ENCODE measurements at places on chromosomes 4 and X.

GRCh38 chr4:21605006-21605405 is 343.6 kb downstream of the KCNIP4 start:
- DNase-seq = no peak

DNA sequence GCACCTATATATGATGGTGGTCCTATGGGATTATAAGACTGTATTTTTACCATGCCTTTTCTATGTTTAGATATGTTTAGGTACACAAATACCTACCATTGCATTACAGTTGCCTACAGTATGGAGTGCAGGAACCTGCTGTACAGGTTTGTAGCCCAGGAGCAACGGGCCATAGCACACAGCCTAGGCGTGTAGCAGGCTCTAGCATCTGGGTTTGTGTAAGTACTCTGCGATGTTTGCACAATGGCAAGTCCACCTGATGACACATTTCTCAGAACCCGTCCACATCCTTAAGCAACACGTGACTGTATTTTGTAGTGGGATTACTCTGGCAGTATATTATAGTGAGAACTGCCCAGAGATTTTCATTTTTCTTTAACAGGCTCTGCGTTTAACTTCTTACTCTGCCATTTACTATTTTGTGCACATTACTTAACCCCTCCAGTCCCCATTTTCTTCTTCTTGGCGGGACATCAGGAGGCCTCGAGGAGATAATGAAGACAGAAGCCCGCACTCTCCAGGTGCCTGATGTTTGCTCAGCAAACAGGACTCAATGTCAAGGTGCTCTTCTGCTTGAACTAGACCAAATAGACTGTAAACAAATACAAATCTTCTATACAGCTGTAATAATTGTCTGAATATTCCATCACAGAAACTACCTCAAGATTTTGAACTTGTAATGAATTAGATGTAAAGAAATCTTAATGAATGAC is 102.0 kb upstream of the PDLIM3 start:
- no peak for DNase-seq

DNA sequence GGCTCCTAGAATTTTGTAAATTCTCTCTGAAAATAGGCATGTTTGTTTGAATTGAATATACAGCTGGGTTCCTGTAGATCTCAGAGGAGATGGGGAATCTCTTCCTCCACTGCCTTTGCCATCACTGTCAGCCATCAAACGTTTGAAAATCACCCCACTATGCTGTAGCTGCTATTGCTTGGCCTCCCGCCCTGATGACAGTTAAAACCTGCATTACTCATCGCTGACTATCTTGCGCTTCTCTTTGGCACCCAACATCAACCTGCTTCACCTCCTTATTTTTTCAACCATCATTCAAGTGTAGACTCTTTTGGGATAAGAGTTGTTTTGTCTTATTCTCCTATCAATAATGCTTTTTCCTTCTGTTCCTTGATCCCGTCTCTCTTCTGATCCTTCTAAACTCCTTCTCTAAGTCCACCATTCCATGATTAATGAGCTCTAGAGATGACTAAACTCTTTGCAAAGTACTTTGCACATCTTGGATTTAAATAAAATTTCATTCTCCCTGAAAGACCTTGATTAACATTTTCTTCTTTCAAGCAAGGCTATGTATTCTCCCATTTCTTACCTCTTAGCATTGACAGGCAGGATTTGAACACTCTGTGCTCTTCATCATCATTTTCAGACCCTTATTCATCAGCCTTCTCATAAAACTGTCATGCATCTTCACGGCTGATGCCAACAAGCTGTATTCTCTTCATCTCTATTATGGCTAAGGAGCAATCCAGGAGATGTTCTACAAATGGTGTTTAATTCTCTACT is 133.0 kb downstream of the SNCA start:
- DNase-seq = no peak

DNA sequence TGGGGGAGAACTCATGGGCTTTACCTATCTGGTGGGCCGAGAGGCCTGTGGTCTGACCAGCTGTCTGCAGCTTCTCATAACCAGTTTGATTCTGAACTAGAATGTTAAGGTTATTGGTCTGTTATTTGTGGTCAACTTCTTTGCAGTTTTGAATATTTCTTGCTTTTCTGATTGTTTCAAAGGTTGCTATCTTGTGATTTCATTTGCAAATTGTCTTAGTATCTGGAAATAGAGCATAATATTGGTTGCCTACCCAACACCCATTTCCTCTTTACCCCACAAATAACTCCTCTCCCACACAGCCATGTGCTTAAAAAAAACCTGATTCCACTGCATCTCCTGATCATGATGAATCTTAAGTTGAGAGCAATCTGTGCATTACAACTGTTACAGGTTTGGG is 39.1 kb upstream of the BMP2K start:
- DNase-seq = no peak

DNA sequence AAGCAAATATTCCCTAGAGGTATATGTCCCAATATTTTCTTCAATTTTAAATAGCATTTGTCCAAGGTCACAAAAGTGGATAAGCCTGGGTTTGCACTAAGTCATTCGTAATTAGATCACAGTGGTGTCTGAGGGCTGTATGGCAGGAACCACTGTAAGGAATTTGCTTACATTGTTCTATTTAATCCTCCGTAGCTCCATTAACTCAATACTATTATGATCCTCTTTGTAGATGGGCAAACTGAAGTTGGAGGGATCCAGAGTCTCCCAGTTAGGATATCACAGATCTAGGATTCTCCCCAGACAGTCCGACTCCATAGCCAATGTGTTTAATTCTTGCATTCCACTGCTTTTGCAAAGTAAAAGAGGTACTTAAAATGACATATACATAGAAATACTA is 242.7 kb upstream of the DCAF8L1 start:
- peak; percentile 5 for DNase-seq

GRCh38 chrX:132146456-132146855 is 18.6 kb upstream of the FRMD7 start:
- DNase-seq = no peak

DNA sequence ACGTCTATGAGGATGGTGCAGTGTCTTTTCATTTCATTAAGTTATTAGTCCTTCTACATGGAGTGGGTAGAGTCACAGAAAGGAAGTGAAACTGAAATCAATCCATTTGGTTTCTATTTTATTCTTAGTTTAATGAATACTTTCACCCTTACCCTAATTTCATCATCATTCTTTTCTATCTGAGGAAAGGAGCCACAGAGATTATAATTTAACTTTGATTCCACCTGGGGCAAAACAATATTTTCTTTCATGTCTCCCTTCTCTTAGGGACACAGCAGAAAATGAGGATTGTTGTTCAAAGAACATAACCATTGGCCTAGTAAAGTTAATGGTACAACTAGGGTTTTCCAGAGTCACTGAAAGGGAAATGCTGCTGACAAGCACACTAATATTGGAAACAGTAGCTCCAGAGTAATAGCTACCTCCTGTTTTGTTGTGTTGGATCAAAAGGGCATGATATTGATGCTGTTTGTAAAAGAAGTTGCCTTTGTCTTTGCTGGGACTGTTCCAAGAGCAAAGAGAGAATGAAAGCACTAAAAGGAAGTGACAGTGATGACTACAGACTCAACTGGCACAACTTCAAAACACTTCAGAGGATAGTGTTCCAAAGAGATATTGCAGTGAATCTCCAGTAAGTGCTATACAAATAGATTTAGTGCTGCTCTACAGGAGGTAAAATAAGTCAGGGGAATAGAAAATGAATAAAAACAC is 247.1 kb upstream of the PITX2 start:
- no peak for DNase-seq

- DNase-seq = no peak
Observed at GRCh38 chr4:151199319-151200190, 77.4 kb upstream of the PRSS48 start.

DNA sequence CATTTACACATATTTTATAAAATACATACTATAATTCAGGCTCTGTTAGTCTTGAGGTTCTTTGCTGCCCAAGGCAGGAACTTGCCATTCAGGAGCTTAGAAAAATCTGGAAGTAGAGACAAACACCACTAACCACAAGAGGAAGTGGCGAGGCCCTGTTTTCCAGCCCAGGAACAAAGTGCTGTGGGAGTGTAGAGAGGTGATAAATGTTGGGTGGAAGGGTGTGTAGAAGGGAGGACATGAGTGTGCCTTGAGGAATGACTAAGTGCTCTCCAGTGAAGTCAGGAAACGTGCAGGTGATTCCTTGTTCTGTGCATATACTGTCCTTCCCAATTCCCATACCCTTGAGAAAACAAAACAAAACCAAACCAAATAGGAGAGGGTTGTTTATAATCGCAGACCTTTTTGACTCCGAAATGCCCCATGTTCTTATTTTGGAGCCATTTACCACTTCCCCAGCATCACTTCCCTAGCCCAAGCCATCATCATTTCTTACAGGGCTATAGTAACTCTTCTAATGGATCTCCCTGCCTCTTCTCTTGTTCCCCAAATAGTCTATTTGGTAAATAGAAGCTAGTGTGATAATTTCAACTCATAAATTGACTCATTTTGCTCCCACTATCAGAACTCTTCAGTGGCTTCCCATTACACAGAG is 83.2 kb downstream of the GPAT3 start:
- no peak for DNase-seq

DNA sequence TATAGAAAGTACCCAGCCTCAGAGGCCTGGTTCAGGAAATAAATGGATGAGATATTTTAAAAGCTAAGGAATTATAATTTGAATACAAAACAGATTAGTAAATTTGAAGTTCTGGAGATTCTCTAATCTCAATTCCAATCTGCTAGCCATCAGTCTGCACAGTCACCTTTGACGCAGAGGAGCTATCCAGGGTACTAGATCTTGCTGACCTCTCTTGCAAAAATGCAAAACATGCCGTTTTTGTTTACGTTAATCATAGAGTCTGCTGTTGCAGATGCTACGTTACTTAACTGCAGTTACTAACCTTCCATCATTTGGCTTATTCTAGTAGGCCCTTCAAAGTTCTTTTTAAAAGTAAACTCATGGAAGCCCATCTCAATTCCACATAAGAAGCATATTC is 10.4 kb downstream of the CCSER1 start:
- DNase-seq = no peak

DNA sequence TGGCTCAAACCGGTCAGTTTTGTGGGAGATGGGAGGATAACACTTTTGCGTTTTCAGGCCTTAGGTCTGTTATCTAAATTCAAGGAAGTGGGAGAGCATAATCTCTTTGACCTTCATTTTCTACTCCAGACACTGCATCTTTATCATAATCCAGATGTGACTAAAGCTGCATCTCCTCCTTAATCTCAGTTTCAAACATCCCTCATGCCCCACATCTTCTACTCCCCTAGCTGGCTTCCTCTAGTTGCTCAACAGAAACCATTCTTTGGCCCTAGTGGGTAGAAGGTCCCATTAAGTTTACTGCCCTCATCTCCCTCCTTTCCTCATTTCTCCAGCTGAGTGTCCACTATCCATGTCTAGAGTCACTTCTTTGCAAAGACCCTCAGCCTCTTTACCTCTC is 18.8 kb upstream of the RASL11B start:
- no peak for DNase-seq

- DNase-seq = no peak
Observed at GRCh38 chr4:71938776-71939175, 93.0 kb upstream of the NPFFR2 start.

DNA sequence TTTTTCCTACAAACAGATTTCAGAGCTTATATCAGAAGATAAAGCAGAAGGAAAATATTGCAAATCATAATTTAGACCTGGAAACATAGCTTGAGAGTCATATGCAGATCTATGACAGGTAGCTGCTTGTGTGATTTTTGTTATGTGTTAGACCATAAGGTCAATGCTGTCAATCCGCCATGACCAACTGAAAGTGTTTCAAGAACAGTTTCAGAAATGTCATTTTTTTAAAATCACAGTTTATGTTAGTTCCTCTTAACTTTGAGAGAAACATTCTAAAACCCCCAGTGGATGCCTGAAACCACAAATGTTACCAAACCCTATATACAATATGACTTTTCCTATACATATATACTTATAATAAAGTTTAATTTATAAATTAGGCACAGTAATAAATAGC is 391.3 kb upstream of the FAM241A start:
- DNase-seq = no peak

DNA sequence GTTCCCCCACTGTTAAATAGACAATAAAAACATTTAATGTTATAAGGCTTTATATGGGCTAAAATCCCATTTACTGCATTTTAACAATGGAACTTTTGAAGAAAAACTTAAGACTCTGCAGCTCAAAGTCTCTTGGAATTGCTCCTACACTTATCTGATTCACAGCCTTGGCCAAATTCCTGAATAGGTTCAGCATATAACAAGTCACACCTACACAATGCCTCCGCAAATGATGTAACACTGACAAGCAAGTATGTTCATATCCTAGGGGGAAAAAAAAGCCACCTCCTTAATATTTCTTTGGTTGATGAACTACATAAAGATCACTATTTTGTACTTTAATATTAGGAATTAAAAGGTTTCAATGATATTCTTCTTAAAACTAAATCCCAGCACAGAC is 34.5 kb downstream of the RPS6KA6 start:
- no peak for DNase-seq

All from D341Med (cell line).